Skeletal muscle cell (primary cell): ENCODE measurements at places on chromosomes 2 and 18.

- no peak for DNase-seq
Measured at GRCh38 chr2:173764094-173764493, 201.1 kb downstream of the SP3 start.

GRCh38 chr2:148529745-148530144 is 114.8 kb upstream of the EPC2 start:
- DNase-seq, result no peak

GRCh38 chr18:12990123-12990475 is 1.1 kb upstream of the CEP192 start:
- DNase-seq, result no peak

- DNase-seq, result no peak
Measured at GRCh38 chr18:24254071-24254470, 115.2 kb downstream of the CABYR start.

DNA sequence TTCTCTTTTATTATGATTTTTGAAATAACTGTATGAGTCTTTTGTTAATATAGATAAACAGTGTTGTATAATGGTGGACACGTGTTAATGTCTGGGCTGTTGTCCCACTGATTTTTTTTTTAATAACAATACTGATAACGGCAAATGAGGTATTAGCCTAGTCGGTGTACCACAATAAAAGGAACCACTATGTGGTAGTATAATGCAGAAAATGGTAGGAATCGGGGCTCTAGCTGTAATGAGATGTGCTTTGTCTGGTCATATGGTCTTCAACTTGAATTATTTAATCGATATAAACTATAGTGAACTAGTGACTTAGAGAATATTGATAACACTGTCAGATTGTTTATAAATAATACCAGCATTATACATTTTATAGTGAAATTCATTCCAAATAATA is 517.9 kb upstream of the SPHKAP start:
- no peak for DNase-seq
